Fibroblast of villous mesenchyme (primary cell): ENCODE measurements at places on chromosomes 12 and 14.

GRCh38 chr12:123237646-123238329 is 4.6 kb downstream of the MTRFR start:
- DNase-seq = peak; percentile 81

DNA sequence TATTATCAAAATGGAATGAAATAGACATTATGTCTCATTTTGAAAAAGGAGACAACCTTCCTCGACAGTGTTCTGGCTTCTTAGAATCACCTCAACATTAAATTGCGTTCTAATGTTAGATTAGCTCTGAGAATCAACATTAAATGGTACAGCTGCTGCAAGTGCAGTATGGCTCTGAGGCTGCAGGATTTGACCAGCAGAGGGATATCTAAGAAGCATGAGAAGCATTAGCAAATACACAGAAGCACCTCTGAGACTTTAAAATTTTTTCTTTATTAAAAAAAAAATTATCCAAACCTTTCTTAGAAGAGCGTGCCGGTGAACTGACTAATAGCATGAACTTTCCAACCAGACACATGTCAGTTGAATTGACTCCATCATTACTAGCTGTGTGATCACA is 253.4 kb upstream of the LRIG3 start:
- no peak for DNase-seq

DNA sequence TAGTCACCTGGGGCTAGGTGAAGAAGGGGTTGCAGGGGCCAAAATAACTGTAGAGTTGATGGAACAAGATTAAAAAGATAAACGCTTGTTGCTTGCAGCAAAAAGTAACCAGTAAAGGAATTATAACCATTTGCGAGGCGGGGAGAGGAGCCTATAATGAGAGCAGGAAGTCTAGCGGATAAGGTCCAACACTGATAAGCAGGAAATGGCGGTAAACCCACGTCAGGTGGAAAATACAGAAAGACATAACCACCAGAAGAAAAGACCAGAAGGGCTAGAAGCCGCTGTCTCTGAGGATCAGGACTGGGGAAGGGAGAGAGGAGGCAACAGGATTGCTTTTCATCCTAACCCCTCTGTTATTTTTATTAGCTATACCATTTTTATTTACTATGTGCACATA is 303.3 kb downstream of the DPF3 start:
- DNase-seq = no peak

DNA sequence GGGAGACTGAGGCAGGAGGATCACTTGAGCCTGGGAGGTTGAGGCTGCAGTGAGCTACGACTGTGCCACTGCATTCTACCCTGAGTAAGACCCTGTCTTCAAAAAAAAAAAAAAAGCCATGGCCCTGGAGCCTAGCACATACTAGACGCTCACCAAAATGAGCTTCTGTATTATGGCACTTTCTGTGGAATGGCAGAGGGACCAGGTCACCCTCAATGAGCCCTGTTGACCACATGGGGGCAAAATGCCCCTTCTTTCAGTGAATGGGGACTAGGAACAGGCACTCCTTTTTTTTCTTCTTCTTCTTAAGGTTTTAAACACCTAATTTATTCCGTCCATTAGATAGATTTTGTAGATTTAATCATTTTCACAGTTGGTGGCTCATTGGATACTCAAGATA is 50.5 kb downstream of the FAM222A start:
- DNase-seq = no peak

DNA sequence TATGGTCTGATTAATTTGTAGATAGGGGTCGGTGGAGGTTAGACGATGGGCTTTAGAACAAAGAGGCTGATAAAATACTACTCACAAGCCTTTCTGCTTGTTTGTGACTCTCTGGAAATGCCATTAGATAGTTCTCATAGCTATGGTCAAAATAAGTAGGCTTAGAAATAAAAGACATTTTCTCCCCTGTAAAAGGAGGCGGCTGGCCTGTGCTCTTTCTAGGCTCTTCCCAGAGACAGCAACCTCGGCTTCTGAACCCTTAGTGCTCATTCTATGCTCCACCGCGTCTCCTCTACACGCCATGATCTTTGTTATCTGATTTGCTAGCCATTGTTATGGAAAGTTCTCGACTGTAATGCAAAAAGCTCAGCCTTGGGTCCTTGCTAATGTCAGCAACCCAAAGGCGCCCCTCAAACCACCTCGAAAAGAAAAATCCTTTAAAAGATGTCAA is 64.5 kb downstream of the CRADD start:
- peak; percentile 63 for DNase-seq

GRCh38 chr12:115137812-115138521 is 454.0 kb upstream of the TBX3 start:
- DNase-seq = no peak
